ENCODE measurements at places on chromosomes 5 and 9.
A peak's percentile ranks its signal among the peaks of the same experiment; 100 is the strongest.

GRCh38 chr5:143220748-143221251 lies 182.7 kb downstream of the NR3C1 start:
- DNase-seq, result no peak

GRCh38 chr9:110979636-110980035 lies 58.6 kb downstream of the LPAR1 start:
- DNase-seq, result no peak

DNA sequence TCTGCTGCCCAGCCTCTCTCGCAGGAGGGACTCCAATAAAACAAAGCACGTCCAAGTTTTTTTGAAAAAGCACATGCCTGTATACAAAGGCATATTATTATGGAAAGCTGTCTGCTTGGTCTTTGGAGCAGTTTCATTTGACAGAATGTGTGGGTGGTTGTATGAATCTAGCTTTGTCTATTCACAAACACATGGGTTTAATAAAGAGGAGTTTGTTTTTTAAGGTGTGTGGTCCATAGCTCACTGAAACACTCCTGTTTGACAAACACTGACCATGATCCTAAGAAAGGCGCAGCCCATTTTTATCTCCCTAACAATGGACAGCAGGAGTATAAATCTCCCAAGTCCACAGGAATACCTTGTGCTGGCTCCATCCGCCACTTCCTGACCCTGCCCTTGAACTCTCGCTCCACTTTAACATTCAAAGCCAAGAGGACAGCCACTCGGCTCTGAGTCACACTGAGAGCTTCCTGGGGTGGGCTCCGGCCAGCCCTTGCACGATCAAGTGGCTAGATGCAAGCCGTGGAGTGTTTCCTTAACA lies 371.9 kb downstream of the EBF1 start:
- no peak for DNase-seq

DNA sequence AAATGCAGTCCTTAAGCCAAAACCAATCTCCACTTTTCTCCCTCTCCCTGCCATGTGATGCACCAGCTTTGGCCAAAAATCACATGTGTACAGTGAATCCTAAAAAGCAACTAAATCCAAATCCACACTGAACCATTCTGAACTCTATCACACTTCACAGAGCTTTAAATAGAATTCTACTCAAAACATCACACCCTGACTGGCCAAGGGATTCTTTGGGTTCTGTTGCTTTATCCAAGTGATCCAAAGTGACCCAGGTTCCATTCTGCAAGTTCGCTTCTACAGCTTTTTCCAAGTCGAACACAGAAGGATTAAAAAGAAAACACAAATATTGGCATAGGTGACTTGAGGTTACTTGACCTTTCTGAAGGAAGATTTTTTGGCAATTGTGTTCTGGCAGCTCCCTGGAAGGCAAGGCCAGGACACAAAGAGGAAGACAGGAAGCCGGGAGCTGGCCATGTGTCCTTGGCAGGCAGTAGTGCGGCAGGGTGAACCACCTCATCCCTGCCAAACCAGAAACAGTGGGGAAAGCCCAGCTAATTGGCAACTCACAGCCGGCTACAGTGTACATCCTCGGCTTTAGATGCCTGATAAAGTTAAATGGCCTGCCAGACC lies 115.0 kb downstream of the NFIB start:
- DNase-seq, result peak; percentile 100

DNA sequence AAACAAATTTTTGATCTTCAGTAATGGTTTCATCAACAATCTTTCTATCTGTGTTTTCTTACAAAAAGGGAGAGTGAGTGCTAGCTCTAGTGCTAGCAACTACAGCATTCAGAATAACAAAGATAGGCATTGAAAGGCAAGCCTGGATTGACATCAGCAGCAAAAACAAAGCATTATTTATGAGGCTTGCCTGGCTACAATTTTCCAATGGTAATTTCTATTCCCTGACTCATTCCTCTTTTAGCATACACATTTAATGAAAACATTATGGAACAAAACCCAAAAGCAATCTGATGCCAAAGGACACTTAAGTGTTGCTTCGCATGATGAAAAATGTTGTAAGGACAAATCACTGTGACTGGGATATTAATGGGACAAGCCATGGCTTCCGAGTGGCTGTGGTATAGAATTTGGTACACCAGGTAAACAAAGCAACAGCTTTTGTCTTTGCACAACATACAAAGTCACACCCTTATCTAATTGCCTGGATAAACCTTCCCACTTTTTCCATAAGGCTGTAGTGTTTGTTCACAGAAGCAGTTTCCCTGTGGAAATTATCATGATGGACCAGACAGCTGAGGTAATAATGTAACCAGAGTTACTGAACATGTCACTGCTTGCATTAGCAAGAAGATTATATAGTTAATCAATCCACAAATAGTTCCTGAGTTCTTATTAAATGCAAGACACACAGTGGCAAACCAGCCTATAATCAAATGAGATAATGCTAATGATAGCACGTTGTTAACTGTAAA lies 179.8 kb upstream of the EDIL3 start:
- DNase-seq, result no peak

- peak; percentile 17 for DNase-seq
Measured at GRCh38 chr5:88952344-88952743, 69.4 kb upstream of the MEF2C start.

GRCh38 chr9:108628316-108628715 lies 227.5 kb downstream of the ACTL7B start:
- DNase-seq, result no peak

- DNase-seq, result no peak
Measured at GRCh38 chr5:56105511-56106291, 110.9 kb upstream of the IL6ST start.

GRCh38 chr9:36788534-36788933 lies 215.8 kb downstream of the MELK start:
- no peak for DNase-seq

DNA sequence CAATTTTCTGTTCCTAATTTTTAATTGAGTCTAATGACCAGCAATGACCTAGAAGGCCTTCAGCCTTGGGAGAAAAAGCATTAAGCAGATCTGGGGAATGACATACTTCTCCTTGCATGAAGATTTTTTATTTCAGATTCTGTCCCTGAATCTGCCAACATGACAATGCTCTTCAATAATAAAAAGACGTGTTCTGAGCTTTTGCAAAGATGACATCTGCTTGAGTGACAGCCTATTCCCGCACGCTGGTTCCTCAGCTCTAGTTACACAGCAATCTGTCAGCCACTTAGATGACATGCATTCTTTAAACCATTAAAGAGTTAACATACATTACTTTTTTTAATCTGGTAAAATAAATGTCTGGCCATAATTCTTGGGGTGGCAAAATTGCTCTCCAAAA lies 129.3 kb upstream of the CDH6 start:
- DNase-seq, result no peak

- peak; percentile 72 for DNase-seq
Measured at GRCh38 chr5:10724781-10725507, 36.1 kb downstream of the DAP start.

DNA sequence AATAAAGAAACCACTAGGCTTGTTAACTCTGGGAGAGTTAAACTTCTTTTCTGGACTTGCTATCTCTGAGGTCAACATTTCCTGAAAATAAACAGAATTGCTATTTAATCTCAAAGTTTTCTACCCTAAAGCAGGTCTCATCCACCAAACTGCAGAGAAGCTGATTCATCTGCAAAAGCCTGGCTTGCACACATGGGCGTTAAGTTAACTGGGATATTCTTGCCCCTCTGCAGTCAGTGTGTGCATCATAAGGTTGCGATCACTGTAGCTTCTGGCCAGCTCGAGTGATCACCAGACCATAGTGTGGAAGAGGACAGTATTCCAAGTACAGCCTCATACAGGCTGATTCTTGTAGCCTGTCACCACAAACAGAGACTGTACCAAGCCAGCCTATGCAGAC lies 99.2 kb downstream of the SPOCK1 start:
- no peak for DNase-seq

DNA sequence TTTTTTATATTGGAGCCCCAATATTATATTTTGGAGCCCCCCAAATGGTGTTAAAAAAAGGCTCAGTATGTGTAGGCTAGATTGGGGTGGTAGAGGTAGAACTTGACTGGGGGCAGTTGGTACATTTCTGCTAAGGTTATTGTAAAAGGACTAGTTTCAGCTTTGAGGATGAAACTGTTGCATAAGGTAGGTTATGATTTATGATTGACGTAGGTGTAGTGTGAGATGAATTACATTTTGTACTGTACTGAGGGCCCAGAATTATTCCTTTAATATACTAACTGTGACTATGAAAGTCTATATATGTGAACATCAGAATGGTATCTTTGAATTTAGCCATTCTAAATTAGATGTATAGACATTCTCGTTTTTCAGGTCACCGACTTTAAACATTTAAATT lies 3.6 kb downstream of the RIC1 start:
- no peak for DNase-seq

- DNase-seq, result no peak
Measured at GRCh38 chr9:82184524-82184923, 196.0 kb downstream of the SPATA31D1 start.

GRCh38 chr5:53378190-53378589 lies 102.2 kb upstream of the FST start:
- no peak for DNase-seq

DNA sequence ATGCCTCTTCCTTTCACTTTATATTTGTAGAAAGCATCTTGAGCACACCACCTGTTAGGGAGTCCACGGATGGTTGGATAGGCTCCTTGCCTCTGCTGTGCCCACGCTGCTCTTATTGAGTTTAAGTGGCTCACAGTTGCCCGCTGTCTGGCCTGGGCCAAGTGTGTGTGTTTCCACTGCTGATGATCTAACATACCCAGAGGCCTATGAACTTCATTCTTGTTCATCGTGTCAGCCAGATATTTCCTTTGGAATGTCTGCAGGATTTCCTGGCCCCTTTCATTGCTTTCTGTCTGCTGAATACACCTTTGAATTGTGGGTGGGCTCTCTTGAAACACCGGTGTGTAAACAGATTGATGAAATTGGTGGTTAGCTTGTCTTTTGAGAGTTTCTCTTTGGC lies 46.6 kb downstream of the MVB12B start:
- no peak for DNase-seq

- no peak for DNase-seq
Measured at GRCh38 chr5:113474100-113474728, 14.0 kb downstream of the MCC start.

DNA sequence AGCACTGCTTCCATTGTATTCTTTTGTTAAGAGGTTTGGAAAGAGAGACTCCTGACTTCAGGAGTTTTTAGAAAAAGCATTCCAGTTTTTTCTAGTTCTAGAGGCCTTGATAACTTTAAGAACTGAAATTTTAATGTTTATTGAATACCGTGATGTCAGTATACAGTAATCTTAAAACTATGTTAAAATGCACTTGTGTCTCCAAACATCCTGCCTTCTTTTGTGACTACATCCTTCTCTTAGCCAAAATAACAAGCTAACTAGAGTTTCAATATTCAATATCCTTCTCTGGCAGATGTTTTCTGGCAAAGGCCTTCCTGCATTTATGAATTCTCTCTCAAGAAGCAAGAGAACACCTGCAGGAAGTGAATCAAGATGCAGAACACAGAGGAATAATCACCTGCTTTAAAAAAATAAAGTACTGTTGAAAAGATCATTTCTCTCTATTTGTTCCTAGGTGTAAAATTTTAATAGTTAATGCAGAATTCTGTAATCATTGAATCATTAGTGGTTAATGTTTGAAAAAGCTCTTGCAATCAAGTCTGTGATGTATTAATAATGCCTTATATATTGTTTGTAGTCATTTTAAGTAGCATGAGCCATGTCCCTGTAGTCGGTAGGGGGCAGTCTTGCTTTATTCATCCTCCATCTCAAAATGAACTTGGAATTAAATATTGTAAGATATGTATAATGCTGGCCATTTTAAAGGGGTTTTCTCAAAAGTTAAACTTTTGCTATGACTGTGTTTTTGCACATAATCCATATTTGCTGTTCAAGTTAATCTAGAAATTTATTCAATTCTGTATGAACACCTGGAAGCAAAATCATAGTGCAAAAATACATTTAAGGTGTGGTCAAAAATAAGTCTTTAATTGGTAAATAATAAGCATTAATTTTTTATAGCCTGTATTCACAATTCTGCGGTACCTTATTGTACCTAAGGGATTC lies 43.1 kb downstream of the NDFIP1 start:
- DNase-seq, result peak; percentile 61

DNA sequence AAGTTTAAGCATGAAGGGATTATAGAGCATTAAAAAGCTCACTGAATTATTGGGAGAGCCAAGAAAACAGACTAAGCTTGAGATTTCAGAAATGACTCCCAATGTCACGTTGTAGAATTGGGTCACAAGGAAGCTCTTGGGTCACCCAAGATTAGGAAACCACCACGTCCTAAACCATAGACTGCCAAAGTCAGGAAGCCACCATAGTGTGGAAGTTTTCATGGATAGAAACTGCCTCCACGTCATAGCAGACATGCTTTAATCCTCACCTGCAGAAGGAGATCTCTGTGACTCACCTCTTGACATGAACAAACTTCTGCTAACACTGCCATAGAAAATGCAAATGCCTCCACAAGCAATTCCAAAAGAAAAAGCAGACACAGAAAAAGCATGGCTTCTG lies 106.3 kb downstream of the SLC1A3 start:
- DNase-seq, result no peak

GRCh38 chr5:149282966-149283332 lies 11.3 kb downstream of the AFAP1L1 start:
- no peak for DNase-seq

- peak; percentile 73 for DNase-seq
Measured at GRCh38 chr5:124655921-124656511, 90.4 kb downstream of the ZNF608 start.

DNA sequence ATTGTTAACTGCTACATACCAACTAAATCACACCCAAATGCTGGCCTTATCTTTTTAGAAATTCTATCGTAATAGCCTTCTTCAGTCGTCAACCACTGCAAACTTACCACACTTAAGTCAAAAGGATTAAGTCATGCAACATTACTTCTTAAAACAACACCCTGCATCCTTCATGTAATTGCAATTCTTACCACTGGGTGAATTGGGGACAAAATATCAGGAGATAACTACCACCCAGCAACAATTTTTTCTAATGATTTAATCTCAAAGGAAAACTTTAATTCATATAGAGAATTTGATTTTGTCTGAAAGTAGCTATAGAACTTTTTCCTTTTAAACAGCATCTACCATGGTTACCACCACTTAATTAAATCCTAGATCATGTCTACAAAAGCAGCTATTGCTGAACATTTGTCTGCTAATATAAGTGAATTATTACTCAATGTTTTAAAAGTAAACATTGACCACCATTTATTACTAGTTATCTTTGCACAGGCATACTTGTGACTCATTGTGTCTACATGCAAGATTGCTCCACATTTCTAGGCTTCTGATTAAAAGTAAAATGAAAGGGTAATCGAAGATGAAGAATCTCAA lies 10.5 kb downstream of the MLLT3 start:
- no peak for DNase-seq
